Activated T-cell treated with anti-CD3 and anti-CD28 coated beads, Interleukin-2, amount 50 U/mL, for 48 hours (primary cell): ENCODE measurements at places on chromosomes 5 and 9.

GRCh38 chr5:154518438-154518867 lies 40.4 kb upstream of the HAND1 start:
- no peak for DNase-seq

- DNase-seq = no peak
Measured at GRCh38 chr9:75147638-75148037, 59.3 kb downstream of the OSTF1 start.

DNA sequence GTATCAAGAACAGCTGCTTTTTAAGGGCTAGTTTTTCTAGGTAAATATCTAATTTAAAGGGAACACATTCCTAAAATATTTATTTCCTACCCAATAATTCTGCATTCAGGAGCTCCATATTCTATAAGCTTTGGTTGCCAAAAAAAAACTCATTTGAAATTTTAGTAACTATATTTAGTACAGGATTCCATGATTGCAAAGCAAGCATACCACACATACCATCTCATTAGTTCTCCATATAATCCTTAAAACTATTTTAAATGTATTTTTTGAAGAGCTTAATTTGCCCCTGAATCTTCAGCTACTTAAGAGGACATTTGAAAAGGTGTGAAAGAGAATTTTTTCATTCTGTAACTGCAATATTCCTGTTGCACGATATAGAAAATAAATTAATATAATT lies 877.0 kb downstream of the NR2F1-AS1 start:
- no peak for DNase-seq

GRCh38 chr9:18891946-18892670 lies 140.9 kb downstream of the SAXO1 start:
- no peak for DNase-seq

GRCh38 chr9:91954841-91955471 lies 4.9 kb upstream of the ROR2 start:
- peak; percentile 41 for DNase-seq

- DNase-seq = no peak
Measured at GRCh38 chr5:74310997-74311930, 329.3 kb downstream of the ENC1 start.

GRCh38 chr5:160703547-160704189 lies 148.3 kb downstream of the ATP10B start:
- DNase-seq = no peak

- no peak for DNase-seq
Measured at GRCh38 chr5:78530342-78531096, 118.1 kb downstream of the LHFPL2 start.

- DNase-seq = no peak
Measured at GRCh38 chr5:127406326-127407121, 110.9 kb upstream of the PRRC1 start.

DNA sequence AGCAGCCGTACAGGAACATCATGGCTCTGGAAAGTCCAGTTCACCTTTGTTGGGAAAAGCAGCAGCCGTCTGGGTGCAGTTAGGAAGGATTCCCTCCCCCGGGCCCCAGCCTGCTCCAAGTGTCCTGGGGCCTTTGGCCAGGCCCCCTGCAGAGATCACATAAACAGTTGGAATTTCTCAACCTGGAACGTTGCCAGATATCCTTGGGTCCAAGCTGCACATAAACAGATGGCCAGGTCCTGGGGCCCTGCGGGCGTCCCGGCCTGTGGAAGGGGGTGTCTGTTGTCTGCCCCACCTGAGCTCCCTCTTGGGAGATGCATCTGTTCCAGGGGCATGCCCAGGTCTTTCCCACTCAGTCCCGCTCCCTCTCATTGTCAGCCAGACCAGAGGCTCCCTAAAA lies 92.7 kb downstream of the COL5A1 start:
- no peak for DNase-seq

DNA sequence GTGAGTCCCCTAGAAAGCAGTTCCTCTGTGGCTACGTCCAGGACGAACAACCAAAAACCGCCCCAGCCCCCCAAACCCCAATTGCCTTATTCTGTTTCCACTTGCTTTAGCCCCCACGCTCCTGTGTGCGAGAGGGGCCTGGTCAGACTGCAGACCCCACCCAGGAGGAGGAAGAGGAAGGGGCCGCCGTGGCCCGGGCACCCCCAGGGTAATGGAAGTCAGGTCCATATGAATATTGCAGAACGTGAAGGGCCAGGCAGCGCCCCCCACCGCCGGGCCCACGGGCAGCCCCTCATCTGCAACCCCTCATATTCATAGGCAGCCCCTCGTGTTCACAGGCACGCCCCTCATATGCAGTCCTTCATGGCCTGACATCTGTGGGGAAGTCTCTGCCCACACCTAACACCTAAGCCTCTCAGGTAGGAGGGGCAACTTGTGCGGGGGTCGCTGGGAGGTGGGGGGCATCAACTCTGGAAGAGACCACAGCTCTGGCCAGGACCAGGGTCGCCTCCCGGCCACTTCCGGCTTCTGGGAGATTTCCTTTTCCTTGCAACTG lies 37.7 kb upstream of the PLEKHG4B start:
- no peak for DNase-seq

GRCh38 chr5:111854186-111854585 lies 97.2 kb upstream of the NREP start:
- no peak for DNase-seq

- DNase-seq = no peak
Measured at GRCh38 chr5:34957857-34958690, 28.7 kb downstream of the DNAJC21 start.

DNA sequence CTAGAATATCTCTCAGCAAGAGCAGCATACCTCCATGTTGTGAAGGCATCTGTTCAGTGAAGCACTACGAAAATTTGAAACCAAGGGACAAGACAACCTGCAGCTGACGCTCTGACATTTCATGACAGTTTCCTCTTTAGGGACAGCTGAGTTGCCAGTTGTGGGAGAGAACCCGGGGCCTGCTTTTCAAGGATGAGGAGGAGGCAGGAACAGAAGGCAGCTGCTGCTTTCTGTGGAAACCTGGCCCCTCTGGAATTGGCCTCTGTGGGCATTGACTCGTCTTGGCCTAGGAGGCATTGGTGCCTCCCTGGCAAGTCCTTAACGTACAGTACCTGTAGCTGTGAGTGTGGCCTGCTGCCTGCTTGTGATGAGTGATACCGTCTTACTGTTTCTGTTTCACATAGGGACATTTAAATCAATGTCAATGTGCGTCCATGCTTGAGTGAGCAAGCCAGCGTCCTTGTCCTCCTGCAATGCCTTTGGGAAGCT lies 21.6 kb downstream of the SLC46A2 start:
- no peak for DNase-seq
